ENCODE measurements at places on chromosomes 2 and 18. TPM values are rescaled to one million over a fixed set of nuclear protein-coding genes. Genes with fewer than 3 reads are reported as not detected.
A peak's percentile ranks its signal among the peaks of the same experiment; 100 is the strongest.

GRCh38 chr2:198774576-198774975, 683.2 kb downstream of the SATB2 start:
- DNase-seq = no peak

DNA sequence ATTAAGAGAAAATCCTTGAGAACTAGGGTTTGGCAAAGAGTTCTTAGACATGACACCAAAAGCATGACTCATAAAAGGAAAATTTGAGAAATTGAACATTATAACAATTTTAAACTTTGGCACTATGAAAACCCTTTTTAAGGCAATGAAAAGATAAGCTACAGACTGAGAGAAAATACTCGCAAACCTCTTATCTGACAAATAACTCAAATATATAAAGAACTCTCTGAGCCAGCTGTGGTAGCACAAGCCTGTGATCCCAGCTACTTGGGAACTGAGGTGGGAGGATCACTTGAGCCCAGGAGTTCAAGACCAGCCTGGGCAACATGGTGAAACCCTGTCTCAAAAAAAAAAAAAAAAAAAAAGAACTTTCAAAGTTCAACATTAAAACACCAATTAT, 70.5 kb downstream of the FAM168B start:
- no peak for DNase-seq

GRCh38 chr2:186319105-186319504, 167.0 kb upstream of the ZC3H15 start:
- DNase-seq = no peak

DNA sequence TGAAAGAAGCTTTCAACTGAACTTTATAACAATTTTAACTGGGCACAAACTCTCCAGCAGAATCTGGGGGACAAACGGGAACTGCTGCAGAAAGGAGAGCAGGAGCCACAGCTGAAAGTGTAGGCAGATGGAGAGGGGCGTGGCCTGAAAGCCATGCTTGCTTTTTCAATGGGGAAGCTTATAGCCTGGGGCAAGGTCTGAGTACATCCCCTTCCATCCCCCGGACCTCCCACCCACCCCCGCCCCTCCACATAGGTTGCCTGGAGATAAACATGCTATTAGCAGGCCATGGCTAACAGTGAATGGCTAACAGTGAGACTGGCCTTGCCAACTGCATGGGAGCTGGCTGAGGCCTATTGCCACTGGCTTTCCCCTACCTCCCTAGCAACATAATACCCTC, 317.9 kb upstream of the TANK start:
- peak; percentile 25 for DNase-seq

- DNase-seq = no peak
Observed at GRCh38 chr2:11257964-11258363, 86.5 kb downstream of the ROCK2 start.

DNA sequence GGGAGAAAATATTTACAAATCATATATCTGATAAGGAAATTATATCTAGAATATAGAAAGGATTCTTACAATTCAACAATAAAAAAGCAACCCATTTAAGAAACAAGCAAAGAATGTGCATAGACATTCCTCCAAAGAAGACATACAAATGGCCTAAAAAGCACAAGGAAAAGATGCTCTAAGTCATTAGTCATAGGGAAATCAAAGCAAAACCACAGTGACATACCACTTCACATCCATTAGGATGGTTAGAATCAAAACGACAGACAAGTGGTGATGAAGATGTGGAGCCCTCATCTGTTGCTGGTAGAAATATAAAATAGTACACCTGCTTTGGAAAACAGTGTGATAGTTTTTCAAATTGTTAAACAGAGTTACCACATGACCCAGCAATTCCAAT, 48.2 kb downstream of the MAPRE2 start:
- DNase-seq = no peak

Gene SERPINB13
- not detected for total RNA-seq

DNA sequence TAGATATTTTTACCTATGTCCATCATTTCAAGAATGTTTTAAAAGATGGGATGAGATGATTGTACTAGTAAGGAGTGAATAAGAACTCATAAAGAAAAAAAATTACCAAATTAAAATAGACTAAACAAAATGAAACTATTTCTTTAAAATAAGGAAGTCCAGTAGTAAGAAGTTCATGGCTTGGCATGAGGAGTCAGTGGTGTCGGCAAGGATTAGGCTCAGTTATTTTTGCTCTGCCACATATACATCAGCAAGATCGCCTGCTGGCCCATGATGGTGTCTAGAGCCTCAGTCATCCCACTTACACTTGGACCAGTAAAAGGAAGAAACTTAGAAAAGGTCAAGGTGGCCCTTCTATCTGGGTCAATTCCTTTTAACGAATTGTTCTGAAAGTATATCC, 300.9 kb upstream of the SLC8A1 start:
- no peak for DNase-seq
